ENCODE measurements at places on chromosomes 1 and 21.
A peak's percentile ranks its signal among the peaks of the same experiment; 100 is the strongest.

- H3K27me3 ChIP-seq = no peaks in the 10 kb centered on the region
- DNase-seq = no peak
- no peaks in the 10 kb centered on the region for H3K36me3 ChIP-seq
- no peaks in the 10 kb centered on the region for H3K4me1 ChIP-seq
- no peak overlapping the region for H3K27ac ChIP-seq
- H3K4me3 ChIP-seq = no peak overlapping the region
Measured at GRCh38 chr1:99737016-99737415, 29.4 kb downstream of the FRRS1 start.

GRCh38 chr1:56814205-56814604, 5.0 kb downstream of the FYB2 start:
- no peak overlapping the region for H3K27ac ChIP-seq
- no peaks in the 10 kb centered on the region for H3K36me3 ChIP-seq
- no peaks in the 10 kb centered on the region for H3K4me1 ChIP-seq

- H3K36me3 ChIP-seq = peaks cover 14% of the 10 kb centered on the region
- no peak overlapping the region for H3K27ac ChIP-seq
- peaks cover 17% of the 10 kb centered on the region for H3K4me1 ChIP-seq
- no peak overlapping the region for H3K4me3 ChIP-seq
- no peak for DNase-seq
- H3K27me3 ChIP-seq = no peaks in the 10 kb centered on the region
Measured at GRCh38 chr1:223831755-223832636, 13.8 kb downstream of the TP53BP2 start.

DNA sequence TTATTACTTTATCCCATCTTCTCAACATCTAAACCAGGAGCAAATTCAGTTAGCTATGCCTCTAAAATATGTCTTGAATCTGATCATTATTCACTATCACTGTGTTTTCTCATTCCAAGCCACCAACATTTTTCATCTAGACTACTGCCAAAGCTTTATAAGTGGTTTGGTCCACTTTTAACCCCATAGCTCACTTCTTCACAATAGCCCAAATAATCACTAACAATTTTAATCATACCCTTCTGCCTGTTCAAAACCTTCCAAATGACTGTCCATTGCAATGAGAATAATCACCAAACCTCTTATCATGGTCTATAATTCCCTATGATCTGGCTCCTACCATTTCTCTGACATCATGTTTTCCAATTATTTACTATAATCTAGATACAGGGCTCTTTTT, 149.8 kb upstream of the ZNHIT6 start:
- no peaks in the 10 kb centered on the region for H3K27me3 ChIP-seq
- H3K27ac ChIP-seq = no peak overlapping the region
- no peaks in the 10 kb centered on the region for H3K4me1 ChIP-seq
- H3K4me3 ChIP-seq = no peak overlapping the region

DNA sequence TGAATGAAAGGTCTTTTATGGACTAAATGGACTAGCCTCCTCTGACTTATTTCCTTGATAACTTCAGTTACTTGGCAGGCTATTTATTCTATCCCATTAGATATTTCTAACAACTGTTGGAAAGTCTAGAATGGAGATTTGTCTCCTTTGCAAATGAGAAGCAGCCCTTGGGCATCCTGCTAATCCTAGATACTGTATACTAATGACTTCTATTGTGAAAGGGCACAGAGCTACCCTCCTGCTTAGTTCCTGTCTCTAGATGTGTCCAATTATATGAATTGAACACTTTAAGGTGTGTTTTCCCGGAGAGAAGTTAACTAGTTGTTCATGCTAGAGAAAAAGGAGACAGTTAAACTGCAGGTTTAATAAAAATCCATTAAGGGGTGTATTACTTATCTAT, 10.2 kb upstream of the NCMAP start:
- no peak overlapping the region for H3K4me3 ChIP-seq
- H3K27me3 ChIP-seq = peaks cover 26% of the 10 kb centered on the region
- H3K27ac ChIP-seq = no peak overlapping the region
- no peaks in the 10 kb centered on the region for H3K4me1 ChIP-seq
- DNase-seq = no peak

DNA sequence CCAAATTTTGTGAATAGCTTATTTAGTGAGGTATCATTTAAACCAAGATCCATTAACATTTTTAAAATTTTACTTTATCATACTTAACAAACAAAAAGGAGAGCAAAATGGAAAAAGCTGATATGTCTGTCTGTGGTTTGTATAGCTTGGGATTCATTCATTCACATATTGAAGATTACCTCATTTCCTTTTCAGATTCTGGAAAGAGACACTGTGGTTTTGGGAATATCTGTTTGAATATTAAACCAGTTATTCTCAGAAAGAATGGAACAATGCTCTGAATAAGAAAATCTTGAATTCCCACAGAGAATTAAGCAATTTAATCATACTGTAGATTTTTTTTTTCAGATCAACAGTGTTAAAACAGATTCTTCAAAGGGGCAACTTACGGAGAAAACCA, 93.8 kb upstream of the PRDX6 start:
- H3K27ac ChIP-seq = no peak overlapping the region
- H3K36me3 ChIP-seq = no peaks in the 10 kb centered on the region
- no peak for DNase-seq
- H3K4me1 ChIP-seq = peaks cover 8% of the 10 kb centered on the region
- H3K27me3 ChIP-seq = no peaks in the 10 kb centered on the region

- no peak overlapping the region for H3K4me3 ChIP-seq
- H3K36me3 ChIP-seq = no peaks in the 10 kb centered on the region
- no peaks in the 10 kb centered on the region for H3K4me1 ChIP-seq
- H3K27ac ChIP-seq = no peak overlapping the region
- H3K27me3 ChIP-seq = peaks cover 4% of the 10 kb centered on the region
Measured at GRCh38 chr1:245235156-245235555, 80.4 kb downstream of the KIF26B start.

- H3K27ac ChIP-seq = no peak overlapping the region
- no peak for DNase-seq
- peaks cover 15% of the 10 kb centered on the region for H3K27me3 ChIP-seq
- no peak overlapping the region for H3K4me3 ChIP-seq
- no peaks in the 10 kb centered on the region for H3K36me3 ChIP-seq
Measured at GRCh38 chr1:51325878-51326755, 4.2 kb downstream of the TTC39A start.

GRCh38 chr1:17488995-17489767, 49.7 kb upstream of the RCC2 start:
- peaks cover 6% of the 10 kb centered on the region for H3K27me3 ChIP-seq
- H3K27ac ChIP-seq = no peak overlapping the region
- no peaks in the 10 kb centered on the region for H3K36me3 ChIP-seq
- H3K4me1 ChIP-seq = no peaks in the 10 kb centered on the region

- peak; percentile 74 for DNase-seq
- H3K4me1 ChIP-seq = peaks cover 79% of the 10 kb centered on the region
- H3K4me3 ChIP-seq = peak overlapping the region; percentile 66
- peaks cover 8% of the 10 kb centered on the region for H3K36me3 ChIP-seq
Measured at GRCh38 chr1:206768472-206769303, 1.9 kb upstream of the IL19 start.

GRCh38 chr21:42056996-42057689, 14.0 kb upstream of the UMODL1 start:
- no peak for DNase-seq
- no peaks in the 10 kb centered on the region for H3K36me3 ChIP-seq
- H3K4me1 ChIP-seq = peaks cover 9% of the 10 kb centered on the region

- no peak within 1 kb of the TSS for H3K27ac ChIP-seq
- H3K27me3 ChIP-seq = peaks cover 9% of the 10 kb centered on the region
- no peaks in the 10 kb centered on the region for H3K36me3 ChIP-seq
Measured at GRCh38 chr1:149917571-149918144, at the start of gene SV2A. SV2A (minus strand) TSS chr1:149917844; CDS start chr1:149913840, 4,004 bp downstream.

- H3K4me3 ChIP-seq = no peak overlapping the region
- no peak overlapping the region for H3K27ac ChIP-seq
- DNase-seq = no peak
- peaks cover 6% of the 10 kb centered on the region for H3K4me1 ChIP-seq
- no peaks in the 10 kb centered on the region for H3K36me3 ChIP-seq
- H3K27me3 ChIP-seq = peaks cover 8% of the 10 kb centered on the region
Measured at GRCh38 chr1:89519779-89520358, 4.8 kb upstream of the LRRC8B start.

DNA sequence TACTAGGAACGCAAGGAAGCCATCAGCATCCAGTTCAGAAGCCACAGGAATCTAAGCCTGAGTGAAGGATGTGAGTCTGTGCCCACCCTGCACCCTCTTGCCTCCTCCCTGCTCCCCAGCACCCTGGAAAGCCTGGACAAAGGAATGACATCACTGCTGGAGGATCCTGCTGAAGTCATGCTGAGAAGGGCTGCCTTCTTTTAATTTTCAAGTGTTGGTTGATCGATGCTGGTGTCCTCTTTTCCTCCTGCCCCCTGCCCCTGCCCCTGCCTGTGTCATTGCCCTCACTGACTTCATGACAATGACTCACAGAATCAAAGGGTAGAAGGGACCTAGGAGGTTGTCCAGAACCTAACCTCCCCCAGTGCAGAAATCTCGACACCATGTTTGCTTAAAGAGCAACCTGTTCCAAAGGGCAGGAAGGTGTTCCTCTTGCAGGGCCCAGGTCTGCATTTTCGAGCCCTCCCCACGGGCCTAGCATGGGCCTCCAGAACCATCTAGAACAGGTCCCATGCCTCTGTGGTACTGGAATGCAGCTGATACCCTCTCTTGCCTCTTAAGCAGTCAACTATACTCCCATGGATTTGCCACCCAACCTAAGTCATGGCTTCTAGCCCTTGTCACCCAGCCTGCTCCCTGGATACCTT, 9.6 kb downstream of the DHRS3 start:
- no peak for DNase-seq
- H3K36me3 ChIP-seq = peaks cover 30% of the 10 kb centered on the region
- no peaks in the 10 kb centered on the region for H3K27me3 ChIP-seq
- peaks cover 56% of the 10 kb centered on the region for H3K4me1 ChIP-seq

DNA sequence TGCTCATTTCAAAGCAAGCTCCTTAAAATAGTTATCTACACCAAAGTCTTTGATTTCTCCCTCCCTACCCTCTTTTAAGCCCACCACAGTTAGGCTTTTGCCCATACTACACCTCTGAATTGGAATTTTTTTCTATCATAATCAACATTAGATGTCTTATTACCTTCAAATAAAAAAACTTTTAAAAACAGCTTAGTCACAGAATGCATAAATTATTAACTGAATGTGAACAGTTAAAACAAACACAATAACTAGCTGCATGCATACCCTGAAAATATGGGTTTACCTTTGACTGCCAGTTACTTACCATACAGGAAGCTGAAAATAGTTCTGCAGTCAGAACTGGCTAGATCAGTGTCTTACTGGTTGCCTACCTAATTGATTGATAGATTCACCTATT, 210.9 kb downstream of the TGFB2 start:
- no peak overlapping the region for H3K4me3 ChIP-seq
- H3K4me1 ChIP-seq = no peaks in the 10 kb centered on the region
- DNase-seq = no peak

DNA sequence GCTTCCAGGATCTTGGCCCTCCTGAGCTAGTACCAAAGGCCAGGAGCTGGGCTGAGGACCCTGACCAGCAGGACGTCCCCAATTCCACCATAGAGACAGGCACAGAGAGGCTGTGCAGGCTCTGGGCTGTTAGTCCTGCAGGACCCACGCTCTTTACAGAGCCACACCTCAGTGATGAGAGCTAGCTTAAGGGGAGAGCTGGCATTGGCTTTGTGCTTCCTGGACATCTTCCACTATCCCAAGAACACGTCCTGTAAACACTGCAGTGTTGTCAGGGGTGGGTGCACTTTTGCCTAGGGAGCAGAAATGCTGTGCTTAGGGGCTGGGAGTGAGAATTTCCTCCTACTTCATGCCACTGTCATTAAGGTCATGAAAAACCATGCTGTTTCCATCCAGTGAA, 91.7 kb upstream of the EDN2 start:
- no peak overlapping the region for H3K4me3 ChIP-seq
- peaks cover 38% of the 10 kb centered on the region for H3K4me1 ChIP-seq
- no peaks in the 10 kb centered on the region for H3K27me3 ChIP-seq
- no peaks in the 10 kb centered on the region for H3K36me3 ChIP-seq
- no peak for DNase-seq

DNA sequence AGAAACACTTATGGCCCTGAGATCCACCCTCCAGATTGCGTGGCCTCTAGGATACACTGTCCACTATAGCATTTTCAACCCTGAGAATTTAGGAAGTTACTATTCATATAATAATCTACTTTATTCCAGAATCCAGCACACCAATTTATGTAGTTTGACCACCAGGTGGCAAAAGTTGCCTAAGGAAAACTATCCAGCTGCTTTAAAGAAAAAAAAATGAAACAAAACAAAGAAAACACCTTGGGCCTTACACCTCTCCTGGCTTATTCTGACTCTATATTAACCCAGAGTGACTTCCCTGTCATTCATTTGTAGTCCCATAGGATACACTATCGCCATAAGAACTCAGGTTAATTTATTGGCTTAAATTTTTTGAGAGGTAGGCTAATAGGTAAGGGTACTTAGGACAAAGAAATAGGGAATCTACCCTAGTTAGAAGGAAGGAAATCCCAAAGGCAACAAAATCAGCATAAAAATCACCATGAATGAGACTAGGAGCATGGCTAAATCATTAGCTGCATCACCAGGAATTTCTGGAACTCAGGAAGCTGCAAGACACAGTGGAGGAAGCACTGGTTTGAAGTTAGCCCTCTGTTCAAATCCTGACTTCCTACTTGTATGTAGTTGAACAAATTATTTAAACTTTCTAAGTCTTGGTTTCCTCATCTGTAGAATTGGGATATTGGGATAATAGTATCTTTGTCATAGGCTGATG, 107.5 kb downstream of the SPAG17 start:
- H3K36me3 ChIP-seq = no peaks in the 10 kb centered on the region
- H3K27me3 ChIP-seq = no peaks in the 10 kb centered on the region
- H3K4me1 ChIP-seq = no peaks in the 10 kb centered on the region
- no peak overlapping the region for H3K27ac ChIP-seq

GRCh38 chr1:184684285-184685074, 70.2 kb downstream of the EDEM3 start:
- no peak for DNase-seq
- no peak overlapping the region for H3K4me3 ChIP-seq
- no peaks in the 10 kb centered on the region for H3K4me1 ChIP-seq
- H3K27ac ChIP-seq = no peak overlapping the region

DNA sequence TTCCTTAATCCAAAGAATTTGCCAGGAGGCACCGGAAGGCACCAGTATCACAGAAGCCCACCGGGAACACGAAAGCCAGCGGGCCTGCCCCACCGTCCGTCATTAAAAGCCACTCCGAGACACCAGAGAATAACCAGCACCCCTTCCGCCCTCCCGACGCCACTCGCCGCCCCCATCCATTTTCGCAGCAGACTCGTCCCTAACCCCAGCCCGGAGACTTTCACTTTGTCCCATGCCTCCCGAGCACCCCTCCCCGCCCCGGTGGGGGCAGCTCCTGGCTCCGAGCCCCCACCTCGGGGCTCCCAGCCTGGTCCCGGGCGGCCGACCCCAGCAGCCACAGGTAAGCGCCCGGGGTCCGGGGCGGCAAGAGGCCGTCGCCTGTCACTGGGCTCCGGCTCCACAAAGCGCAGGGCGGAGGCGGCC, 105.4 kb downstream of the SLC45A1 start:
- no peak for DNase-seq
- H3K27me3 ChIP-seq = no peaks in the 10 kb centered on the region
- H3K4me3 ChIP-seq = no peak overlapping the region
- no peak overlapping the region for H3K27ac ChIP-seq

Measured in natural killer cell treated with Interleukin-12 subunit alpha and Interleukin-12 subunit beta and Interleukin-15 and Interleukin-18, amount 100 ng/mL, for 72 hours (primary cell).